Osteocyte (in vitro differentiated cells): ENCODE measurements at places on chromosomes 4 and X.

GRCh38 chr4:68883870-68884269, 67.7 kb downstream of the UGT2A3 start:
- DNase-seq, result no peak

- DNase-seq, result no peak
Observed at GRCh38 chr4:43993196-43993902, 455.3 kb downstream of the KCTD8 start.

GRCh38 chr4:42995343-42995944, 102.9 kb downstream of the GRXCR1 start:
- no peak for DNase-seq

GRCh38 chr4:113744667-113745240, 16.8 kb downstream of the CAMK2D start:
- DNase-seq, result no peak

- DNase-seq, result no peak
Observed at GRCh38 chr4:187268940-187269339, 545.3 kb upstream of the FAT1 start.

DNA sequence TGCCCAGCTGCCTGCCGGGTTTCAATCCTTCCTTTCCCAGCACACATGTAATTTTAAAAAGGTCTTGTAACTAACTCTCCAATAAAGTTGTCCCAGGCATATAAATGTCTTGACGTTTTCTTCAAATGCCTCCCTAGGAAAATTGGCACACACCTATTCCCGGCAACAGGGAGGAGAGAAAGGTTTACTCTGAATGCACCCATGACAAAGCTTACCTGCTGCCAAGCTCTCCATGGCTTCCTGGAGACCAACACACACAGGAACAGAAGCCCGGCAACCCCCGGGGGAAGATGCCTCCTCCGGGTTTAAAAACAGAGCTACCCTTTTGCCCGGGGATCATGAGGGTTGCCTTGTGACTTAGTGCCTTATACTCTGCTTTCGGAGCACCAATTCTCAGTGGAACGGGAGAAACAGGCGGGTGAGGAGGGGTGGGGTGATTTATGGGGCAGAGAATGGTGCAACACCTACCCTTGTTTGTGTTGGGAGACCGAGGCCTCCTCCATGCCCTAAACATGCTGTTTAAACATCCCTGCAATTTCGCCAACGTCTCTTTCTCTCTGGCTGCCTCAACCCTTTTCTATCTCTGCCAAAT, 4.8 kb upstream of the GYG2 start:
- peak; percentile 67 for DNase-seq

- no peak for DNase-seq
Observed at GRCh38 chr4:47427935-47428334, 35.6 kb downstream of the COMMD8 start.

GRCh38 chrX:101659601-101660063, at the start of gene ARMCX2:
Gene ARMCX2, minus strand, starts transcription at chrX:101659850. Its CDS starts 2,262 bp downstream, at chrX:101657588.
- no peak for DNase-seq

DNA sequence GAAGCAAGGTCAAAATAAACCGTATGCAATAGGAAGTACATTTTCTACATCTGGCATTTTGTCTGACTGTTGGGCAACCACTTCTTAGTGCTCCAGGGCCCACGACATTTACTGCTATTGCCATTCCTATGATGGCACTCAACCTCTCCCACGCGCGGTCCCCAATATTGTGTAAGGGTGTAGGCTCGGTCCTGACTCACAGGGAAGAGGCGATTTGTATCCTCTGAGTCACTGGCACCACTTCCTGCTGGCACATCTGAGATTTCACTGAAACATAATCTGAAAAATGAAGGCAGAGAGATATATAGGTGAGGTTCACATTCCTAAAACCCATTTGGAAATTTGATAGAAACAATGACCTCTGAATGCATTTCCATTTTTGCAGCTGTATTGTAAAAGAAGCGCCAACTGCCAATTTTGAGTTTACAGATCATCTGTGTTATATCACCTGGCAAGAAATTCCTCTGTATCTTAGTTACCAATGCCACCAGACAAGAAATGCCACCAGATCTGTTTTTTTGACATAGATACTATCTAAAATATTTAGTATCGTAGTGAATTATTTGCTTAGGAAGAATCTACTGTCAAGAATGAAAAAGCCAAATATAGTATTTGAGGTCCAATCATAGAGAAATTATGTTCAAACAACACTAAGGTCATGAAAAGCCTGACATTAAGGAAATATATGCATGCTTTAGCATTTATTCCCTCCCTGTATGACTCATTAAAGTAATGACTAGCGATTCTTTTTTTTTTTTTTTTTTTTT, 9.8 kb downstream of the EREG start:
- DNase-seq, result no peak

- no peak for DNase-seq
Observed at GRCh38 chr4:170818786-170819185, 729.0 kb upstream of the AADAT start.

DNA sequence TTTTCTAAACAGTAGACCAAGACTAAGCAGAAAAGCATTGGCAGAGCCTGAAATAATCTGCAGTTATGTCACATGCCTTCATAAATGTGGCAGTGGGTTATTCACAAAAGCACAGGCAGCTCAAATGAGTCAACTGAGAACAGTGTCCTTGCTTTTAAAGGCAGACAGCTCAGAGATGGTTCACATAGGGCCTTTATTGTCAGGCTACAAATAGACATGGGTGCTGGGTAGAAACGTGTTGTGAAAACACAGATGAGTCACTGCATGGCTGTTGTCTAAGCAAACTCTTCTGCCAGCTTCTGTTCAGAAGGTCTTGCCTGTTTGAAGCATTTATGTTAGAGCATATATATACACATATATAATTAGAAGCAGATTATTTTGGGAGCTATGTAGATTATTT, 118.0 kb downstream of the SLC4A4 start:
- no peak for DNase-seq

DNA sequence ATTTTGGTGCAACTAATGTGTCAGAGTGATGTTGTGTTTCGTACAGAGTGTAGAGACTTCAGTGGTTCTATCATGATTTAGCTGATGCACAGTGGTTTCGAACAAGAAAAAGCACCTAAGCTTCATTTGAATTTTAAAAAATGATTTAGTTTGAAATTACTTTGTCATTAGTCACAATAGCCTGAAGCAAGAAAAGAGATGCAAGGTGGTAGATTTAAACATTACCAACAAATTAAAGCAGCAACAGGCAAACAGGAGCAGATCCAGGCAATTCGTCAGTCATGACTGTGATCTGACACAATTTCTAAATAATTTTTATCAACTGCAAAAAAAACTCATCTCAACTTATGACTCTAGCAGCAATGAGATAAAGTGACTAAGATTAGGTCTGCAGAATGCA, 24.6 kb upstream of the COX7B2 start:
- DNase-seq, result no peak

DNA sequence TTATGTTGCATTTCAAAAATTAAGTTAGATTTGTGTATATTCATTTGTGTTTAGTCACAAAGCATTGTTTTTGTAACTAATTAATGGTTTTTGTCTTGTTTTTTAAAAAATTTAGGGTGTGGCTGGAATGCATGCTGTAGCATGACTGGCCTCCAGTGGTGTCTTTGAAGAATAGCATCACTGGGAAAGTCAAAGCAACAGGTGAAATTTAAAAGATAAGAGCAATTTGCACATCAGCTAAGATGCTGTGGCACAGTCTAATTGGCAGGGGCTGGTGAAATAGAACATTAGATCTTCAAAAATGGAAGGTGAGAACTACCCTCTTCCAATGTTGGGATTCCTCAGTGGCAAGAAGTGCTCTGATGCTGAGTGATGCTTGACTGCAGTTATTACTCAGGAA, 45.3 kb downstream of the ANK2 start:
- DNase-seq, result no peak

- no peak for DNase-seq
Observed at GRCh38 chrX:47448165-47448806, 34.7 kb downstream of the ZNF41 start.

DNA sequence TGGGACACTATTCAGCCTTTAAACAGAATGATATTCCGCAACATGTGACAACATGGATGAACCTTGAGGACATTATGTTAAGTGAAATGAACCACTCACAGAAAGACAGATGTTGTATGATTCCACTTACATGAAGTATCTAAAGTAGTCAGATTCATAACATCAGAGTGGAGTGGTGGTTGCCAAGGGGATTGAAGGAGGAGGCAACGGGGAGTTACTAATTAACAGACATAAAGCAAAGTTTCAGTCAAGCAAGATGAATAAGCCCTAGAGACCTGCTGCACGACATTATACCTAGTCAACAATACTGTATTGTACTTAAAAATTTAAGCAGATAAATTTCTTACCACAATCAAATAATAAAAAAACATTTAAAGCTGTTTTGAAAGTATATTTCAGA, 105.0 kb upstream of the NR0B1 start:
- DNase-seq, result no peak

DNA sequence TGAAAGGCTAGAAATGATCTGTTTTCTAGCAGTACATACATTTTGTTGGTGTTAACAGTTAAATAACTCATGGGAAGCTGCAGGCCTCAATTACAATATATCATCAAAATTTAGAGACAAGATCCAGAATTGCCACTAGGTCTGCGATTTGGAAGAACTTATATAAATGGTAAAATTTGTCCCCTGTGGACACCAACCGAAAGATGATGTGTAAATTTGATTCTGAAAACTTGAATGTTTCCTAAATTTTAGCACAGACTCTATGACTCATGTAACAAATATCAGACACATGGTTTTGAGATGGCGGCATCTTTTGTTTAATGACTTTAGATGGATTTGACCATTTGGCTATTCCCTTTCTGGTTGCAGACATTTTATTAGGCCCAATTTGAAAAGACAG, 6.0 kb upstream of the HPGDS start:
- DNase-seq, result no peak

DNA sequence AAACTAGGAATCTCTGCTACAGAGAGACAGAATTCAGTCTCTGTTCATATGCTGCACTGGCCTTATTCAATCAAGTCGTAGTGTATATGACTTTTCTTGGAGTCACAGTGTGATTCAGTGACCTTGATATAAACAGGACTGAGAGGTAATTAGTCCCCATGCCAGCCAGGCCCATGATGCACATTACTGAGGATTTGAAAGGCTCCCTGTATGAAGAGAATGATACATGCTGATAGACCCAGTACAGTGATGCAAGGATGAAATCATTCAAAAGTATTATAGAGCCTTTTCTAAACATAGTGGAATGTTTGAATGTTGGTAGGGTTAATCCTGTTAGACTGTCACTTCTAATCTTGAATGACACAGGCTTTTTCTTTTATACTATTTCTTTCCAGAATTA, 34.1 kb downstream of the ANXA3 start:
- DNase-seq, result no peak

GRCh38 chrX:118571836-118572235, 76.2 kb downstream of the DOCK11 start:
- no peak for DNase-seq

GRCh38 chrX:141934059-141934641, 30.5 kb downstream of the MAGEC1 start:
- DNase-seq, result no peak

GRCh38 chrX:72392816-72393800, 87.4 kb upstream of the CITED1 start:
- no peak for DNase-seq

DNA sequence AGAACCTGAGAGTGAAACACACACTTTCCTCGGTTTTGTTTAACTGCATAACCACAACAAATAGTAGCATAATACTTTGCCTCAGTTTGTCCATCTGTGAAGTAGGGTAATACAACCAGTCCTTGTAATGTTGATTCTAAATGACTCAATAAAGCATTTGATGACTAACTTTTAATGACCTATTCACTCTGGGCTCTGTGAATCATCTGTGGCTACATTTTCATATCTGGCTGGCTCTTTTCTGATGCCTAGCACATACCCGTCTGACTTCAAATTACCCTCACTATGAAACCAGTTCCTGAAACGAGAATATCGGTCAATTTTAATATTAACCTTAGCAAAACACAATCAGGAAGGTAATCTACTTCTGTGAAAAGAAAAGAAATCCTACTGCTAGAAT, 151.0 kb downstream of the SH2D1A start:
- DNase-seq, result no peak

DNA sequence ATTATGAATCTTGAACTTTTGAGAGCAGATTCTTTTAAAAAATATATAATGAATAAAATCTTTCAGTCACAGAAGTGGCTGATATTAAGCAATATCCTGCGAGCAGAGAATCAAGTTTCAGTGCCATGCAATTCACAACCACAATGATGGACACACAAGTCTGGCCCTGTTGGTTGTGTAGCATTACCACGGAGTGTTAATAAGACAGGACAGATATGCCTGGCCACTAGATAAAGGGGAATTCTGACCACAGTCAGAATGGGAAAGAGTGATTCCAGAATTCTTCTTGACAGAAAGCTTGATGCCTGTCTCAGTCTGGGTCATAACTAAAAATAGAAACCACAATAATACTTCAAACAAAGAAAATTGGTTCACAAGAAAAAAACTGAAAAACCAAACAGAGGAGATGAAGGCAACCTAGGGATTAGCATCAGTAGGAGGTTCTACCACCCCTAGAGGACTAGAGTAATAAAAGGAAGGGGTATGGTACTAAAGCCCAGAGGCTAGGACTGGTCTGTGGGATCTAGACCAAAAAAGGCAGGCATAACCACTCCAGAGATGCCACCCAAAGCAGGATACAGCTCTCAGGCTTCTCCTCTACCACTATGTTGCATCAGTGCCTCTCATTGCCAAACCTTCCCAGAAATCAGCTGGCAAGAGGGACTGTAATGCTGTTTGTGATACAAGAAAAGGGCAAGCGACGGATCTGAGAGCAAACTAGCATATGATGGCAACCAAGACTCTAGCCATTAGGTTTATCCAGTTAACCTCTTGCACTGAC, 59.0 kb downstream of the RNF150 start:
- DNase-seq, result no peak

DNA sequence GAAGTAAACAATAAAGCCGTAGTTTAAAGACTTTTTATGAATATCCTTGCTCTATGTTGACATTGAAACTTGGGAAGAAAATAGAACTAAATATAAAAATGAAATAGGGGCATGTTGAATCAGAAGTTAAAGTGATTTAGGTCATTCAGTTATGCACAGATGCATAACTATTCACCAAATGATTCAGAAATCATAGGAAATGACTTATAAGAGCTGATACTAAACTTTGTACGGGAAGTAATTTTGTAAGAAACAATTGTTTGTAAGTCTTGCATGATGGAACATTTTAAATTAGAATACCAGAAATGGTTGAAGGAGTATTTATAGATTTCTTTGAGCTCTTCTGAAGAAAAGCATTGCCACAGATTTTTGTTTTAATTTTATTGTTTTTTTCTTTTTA, 246.5 kb downstream of the CPE start:
- no peak for DNase-seq

- DNase-seq, result no peak
Observed at GRCh38 chr4:22900876-22901275, 208.1 kb downstream of the GBA3 start.

DNA sequence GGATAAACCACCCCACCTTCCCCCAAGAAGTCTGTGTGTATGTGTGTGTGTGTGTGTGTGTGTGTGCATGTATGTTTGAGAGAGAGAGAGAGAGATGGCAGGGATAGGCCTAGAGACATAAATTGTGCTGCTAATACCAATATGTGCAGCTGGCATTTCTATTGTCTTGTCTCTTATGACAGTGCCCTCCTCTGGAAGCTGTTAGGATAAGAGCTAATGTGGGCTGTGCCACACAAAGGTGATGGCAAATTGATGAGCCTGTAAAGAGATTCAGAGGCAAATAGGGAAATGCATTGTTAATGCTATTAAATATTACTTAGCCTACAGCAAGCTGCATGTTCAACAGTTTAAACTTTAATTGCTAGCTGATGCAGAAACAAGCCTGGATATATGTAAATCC, 332.0 kb downstream of the NKX6-1 start:
- no peak for DNase-seq

GRCh38 chr4:143082701-143083100, 102.0 kb upstream of the USP38 start:
- DNase-seq, result no peak

GRCh38 chrX:15877380-15877779, 22.8 kb upstream of the AP1S2 start:
- DNase-seq, result no peak
